ENCODE measurements at places on chromosomes 2 and 18.

- DNase-seq, result no peak
Observed at GRCh38 chr2:66324909-66325528, 109.9 kb upstream of the MEIS1 start.

DNA sequence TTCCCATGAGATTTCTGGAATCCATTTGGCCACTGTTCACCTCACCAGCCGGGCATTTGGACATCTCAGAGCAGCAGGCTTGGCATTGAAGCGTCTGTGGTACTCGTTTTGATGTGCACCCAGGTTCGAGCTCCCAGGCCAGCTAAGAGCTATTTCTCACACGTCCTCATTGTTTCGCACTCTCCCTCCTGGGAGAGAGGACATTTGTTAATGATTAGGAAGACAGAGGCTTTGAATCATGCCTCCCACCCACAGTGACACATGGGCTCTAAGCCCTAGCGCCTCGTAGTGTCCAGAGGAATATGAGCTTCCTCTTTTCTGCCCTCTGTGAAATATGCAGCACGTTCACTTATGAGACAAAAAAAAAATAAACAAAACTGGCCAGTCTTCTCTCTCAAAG lies 361.8 kb downstream of the RND3 start:
- DNase-seq, result no peak

DNA sequence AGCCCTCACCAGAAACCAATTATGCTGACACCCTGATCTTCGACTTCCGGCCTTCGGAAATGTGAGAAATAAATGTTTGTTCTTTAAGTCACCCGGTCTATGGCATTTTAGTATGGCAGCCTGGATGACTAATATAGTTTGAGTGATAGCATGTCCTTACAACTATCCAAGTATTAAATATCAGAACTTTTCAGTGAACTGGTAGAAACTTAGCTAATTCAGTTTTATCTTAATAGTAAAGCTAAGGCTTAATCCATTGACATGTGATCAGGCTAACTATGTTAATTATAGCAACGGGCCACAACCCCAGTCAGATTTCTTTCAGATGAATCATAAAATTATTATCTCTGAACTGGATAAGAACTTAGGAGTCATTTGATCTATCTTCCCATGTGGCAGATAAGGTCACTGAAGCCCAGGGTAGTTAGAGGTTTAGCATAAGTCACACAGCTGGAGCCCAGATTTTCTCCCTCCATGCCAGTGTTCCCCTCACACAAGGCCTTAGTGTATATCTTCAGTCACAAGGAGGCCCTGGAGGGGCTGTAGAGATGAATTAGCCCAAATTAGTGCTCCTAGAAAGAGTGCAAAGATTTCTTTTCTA lies 40.7 kb upstream of the UPP2 start:
- DNase-seq, result no peak

DNA sequence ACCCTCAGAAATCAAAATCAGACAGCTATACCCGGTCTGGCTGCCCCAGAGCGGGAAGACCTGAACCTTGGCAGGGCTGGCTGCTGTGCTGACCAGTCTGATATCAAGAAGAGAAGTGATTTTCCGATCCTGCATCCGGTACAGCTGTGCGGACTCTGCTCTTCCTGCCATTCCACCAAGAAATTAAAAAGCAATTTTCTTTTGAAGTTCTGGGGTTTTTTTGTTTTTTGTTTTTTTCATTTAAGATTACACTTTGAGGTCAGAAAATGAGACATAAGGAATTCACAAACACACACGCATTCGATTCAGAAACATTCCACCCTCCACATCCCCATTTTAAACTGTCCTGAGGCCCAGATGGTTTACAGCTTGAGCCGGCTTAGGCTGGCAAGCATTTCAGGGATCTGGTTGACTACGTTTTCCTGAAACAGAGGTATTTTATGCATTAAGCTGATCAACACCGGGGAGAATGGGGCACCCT lies 156.5 kb downstream of the COL6A3 start:
- no peak for DNase-seq

DNA sequence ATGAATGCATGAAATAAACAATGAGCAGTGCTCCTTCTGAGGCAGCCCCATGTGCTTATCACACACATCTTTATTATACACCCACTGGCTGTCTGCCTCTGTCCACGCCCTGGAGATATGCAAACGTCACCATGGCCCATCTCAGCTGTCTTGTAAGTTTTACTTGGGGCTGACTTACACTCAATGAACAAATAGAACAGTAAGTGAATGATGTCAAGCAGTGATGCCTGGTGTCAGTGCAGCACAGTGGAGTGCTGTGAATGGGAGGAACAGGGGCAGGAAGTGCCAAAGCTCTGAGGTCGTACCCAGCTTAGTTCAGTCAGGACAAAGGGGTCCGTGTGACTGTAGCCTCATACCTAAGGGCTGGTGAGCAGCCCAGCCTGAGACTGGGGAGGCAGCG lies 659.5 kb upstream of the HS6ST1 start:
- no peak for DNase-seq

DNA sequence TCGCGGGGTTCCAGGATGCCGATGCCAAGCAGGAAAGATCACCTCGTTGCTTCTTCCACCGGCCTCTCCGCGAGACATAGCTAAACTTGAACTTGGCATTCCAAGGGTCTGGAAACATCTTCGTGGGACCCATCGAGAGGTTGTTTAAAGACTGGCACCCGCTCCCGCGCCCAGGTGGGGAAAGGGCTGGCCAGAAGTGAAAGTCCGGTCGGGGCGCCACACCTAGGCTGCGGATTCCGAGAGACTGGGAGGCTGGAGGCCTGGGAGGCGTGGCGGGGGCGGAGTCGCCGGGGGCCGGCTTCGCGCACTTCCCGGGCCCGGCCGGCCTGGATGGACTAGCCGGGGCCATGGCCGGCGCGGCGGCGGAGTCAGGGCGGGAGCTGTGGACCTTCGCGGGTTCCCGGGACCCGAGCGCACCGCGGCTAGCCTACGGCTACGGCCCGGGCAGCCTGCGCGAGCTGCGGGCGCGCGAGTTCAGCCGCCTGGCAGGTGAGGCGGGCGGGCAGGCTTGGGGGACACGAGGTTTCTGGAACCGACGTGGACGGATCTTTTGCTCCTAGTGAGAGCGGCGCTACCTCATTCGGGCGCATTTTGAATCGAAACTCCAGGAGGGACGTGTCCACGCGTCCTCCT lies at the start of gene MOCOS:
Gene MOCOS (plus strand): TSS at position 305 of the 633 bp plus-strand sequence. CDS start 43 bp downstream, at position 348.
- DNase-seq, result peak; percentile 66

- DNase-seq, result no peak
Observed at GRCh38 chr2:115161771-115162493, 719.5 kb downstream of the DPP10 start.

DNA sequence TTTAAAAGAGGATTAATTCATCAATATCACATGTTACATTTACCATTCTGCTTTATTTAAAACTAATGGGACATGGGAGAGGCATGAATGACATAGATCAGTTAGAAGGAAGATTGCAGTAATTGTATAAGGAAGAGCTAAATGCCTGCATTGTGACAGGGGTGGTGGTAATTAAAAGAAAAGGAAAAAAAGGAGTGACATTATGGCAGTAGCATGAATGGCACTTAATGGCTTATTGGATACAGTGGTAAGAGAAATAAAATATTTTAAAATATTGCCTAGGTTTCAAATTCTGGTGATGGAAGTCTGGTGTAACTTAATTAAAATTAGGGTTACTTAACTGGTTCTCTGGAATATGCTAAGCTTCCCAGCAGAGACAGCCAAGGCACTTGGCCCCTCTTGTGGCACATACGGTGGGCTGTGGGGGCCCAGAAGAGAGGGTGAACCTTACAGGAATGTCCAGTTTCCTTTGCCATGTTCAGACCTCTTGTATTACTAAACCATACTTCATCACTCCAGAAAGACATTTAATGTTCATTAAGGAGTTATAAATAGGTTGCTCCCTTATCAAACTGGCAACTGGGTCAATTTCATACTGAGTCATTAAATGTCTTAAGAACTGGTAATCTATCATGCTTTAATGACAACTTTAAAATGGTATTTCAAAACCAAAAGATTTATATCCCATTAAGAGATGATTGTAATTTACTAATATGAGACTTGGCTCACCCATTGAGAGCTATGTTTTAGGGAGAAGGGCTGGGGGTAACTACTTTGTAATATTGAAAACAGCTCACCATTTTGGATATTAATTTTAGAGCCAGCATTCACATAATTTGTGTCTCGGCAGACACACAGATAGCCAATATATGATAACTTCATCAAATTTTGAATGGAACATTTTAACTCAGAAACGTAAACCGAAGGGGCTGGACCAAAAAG lies 798.9 kb upstream of the PIK3C3 start:
- DNase-seq, result no peak

DNA sequence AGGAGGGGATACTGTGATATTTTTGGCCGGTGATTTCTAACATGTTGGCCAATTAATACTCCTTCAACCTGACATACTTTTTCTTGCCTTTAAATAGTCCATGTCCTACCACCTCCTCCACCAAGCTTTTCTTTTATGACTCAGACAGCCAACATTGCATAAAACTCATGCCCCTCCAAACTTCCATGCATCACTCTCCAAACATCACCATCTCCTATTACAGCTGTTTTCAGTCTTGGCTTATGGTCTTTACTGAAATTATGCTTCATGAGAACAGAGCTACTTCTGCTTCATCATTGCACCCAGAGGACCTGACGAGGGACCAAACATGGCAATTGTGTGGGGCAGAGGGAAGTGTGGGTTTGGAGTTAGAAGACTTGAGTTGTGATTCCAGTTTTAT lies 305.4 kb downstream of the LPIN1 start:
- DNase-seq, result no peak

DNA sequence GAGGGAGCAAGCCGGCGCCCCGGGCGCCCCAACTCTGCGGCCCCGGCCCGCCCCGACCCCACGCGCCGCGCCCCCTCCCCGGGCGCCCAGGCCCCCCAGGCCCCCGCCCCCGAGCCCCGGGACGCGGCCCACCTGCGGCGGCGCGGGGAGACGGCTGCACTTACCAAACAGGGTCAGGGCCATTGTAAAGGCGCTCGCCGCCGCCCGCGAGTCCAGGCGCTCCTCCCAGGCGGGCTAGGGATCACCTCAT lies 526 bp downstream of the CHN1 start:
- DNase-seq, result peak; percentile 30

DNA sequence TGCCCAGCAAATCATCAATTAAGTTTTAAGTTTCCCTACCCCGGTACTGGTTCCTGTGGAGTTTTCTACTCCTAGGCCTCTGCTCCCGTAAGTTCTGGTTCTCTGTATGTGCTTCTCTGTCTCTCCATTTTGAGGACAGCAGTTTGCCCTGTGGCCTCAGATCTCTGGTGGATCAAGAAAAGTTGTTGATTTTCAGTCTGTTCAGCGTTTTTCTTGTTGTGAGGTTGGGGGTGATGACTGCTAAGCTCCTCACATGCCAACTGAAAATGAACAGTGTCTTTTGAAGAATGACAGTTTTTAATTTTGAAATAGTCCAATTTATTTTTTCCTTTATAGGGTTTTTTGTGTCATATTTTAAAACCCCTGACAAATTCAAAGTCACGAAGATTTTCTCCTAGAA lies 31.7 kb downstream of the PROC start:
- DNase-seq, result no peak

DNA sequence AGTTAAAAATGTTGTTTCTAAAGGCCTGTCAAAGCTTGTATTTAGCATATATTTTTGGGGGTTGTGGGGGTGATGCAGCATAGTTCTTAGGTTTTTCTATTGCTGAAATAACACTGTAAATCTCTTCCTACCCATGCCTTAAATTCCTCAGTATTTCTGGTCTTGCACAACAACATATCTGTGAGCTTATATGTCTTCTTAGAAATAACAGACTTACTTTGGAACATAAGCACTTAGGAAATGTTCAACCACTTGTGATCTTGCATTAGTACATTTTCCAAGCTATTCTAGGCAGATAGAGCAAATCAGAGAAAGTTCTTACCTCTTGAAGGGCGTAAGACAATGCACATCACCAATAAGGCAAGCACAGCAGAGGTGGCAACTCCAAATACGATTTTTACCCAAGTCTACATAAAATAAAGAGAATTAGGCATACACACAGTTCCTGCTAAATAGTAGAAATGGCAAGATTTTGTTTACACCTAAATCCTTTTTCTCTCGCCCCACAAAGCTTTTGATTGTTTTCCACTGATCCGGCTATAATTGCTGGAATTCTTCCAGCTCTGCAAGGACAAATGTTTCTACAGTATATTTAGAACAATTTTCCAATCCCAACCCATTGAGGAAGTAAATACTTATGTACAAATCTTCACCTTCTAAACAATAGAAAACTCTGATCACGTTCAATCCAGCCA lies 512 bp downstream of the FAP start:
- no peak for DNase-seq

DNA sequence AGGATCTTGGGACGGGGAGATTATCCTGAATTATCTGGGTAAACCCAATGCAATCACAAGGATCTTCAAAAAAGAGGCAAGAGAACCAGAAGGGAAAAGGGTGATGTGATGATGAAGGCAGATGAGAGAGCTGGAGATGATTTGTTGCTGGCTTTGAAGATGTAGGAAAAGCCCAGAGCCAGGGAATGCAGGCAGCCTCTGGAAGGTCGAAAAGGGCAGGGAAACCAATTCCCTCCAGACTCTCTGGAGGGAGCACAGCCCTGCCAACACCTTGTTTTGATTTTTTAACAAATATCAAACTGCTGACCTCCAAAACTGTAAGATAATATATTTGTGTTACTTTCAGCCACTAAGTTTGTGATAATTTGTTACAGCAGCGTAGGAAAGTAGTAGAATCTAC lies 48.9 kb upstream of the IL1R2 start:
- DNase-seq, result no peak

DNA sequence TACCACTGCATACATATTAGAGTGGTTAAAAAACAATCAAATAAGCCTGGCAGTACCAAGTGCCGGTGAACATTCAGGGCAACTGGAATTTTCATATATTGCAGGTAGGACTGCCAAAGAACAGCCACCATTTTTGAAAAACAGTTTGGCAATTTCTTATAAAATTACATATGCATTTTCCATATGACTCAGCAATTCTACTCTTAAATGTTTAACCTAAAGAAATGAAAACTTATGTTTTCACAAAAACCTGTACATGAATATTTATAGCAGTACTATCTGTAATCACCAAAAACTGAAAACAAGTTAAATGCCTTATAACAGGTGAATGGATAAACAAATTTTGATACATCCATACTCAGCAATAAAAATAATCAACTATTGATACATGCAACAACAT lies 39.9 kb downstream of the CTAGE1 start:
- no peak for DNase-seq

DNA sequence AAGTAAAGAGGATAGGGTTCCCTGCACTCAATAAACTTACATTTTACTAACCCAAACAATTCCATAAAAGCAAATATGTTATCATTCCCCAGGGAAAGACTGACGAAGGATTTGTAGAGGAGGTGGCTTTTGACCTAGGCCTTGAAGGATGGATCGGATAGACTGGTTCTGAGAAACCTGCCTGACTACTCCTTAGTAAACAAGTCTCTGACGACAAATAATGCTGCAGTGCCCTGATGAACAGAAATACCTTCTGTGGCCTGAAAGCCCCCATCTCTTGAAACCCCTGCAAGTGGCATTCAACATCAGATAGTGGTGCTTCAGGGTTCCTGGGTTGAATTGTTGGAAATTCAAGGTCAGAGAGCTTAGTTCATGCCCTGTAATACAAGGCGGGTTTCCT lies 19.2 kb downstream of the PRKCE start:
- DNase-seq, result no peak

GRCh38 chr18:5519448-5520298 lies 24.1 kb downstream of the EPB41L3 start:
- no peak for DNase-seq

- DNase-seq, result no peak
Observed at GRCh38 chr2:127891811-127892210, 6.1 kb upstream of the AMMECR1L start.

- DNase-seq, result peak; percentile 45
Observed at GRCh38 chr2:112811841-112812306, 24.7 kb downstream of the IL1B start.

GRCh38 chr2:197073701-197074433 lies 147.4 kb upstream of the PGAP1 start:
- no peak for DNase-seq

GRCh38 chr2:46778511-46778910 lies 137.1 kb downstream of the MCFD2 start:
- DNase-seq, result no peak
